ENCODE measurements at places on chromosomes 5 and 9.

DNA sequence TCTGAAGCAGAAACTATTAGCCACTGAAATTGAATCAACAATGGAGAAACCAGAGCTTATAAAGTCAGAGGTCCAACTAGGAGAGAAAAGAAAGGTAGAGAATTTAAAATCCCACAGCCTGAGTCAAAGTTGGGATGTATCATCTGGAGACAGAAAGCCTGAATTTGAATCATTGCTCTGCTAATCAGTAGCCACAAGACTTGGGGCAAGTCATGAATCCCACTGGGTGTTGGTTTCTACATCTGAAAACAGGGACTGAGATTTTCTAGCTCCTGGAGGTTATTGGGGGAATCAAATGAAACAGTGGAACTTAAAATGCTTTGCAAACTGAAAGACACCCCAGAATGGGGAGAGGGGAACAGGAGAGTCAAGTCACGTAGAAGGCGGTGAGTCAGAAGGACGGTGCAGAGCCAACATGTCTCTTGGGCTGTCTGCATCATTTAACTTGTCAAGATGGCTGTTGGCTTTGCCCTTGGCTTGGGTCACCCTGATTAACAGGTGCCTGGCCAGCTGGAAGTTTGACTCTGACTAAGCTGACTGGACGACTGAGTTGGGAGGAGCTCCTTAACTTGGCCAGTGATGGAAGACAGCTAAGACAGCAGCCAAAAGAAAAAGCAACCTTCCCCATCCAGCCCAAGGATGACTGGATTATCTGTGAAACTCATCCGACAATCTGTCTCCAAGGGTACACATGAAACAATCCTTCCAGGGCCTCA lies 60.6 kb upstream of the ADRA1B start:
- DNase-seq, result no peak

DNA sequence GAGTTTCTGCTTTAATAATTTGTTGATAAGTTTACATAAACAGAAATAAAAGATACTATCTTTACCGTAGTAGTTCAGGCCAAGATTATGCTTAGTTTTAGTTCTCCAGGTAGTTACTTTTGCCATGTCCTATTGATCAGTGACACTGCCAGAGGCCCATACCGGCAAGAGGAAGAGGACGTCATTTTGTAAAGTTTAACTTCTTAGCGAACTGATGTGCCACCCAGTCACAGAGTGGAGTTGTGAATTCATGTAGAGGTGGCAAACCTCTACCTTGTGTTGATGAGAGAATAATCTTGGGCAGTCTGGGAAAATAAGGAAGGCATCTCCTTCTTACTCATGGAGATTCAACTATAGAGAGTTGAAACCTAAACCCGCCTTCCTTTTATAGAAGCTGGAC lies 21.8 kb downstream of the RGMB start:
- DNase-seq, result no peak

DNA sequence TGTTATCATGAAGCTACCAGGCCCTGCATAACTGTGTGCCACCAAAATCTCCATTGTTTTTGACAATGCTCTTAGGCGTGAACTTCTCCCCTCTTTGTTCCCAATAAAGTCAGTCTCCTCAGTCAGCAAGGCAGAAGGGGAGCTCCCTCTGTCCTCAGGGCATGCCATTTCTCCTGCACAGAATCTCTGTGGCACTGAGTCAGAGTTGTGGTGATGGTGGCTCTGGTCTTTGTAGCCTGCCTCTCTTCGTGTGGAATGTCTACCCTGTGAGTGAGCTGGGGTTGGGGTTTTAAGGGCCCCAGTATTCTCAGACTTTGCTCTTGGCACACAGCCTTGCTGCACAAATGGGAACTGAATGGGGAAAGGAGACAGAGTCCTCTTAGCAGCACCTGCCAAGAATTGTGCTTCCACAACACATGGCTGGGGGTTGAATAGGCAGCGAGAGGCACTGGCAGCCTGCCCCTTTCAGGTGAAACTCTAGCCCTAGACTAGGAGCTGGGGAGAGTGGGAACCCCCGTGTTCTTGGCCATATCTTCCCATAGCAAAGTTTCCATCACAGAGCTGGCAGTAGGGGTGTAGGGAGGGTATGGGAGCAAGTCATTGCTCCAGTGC lies 146.6 kb downstream of the SH3GL2 start:
- DNase-seq, result no peak

GRCh38 chr9:121995997-121996396 lies 97.1 kb downstream of the TTLL11 start:
- DNase-seq, result no peak

DNA sequence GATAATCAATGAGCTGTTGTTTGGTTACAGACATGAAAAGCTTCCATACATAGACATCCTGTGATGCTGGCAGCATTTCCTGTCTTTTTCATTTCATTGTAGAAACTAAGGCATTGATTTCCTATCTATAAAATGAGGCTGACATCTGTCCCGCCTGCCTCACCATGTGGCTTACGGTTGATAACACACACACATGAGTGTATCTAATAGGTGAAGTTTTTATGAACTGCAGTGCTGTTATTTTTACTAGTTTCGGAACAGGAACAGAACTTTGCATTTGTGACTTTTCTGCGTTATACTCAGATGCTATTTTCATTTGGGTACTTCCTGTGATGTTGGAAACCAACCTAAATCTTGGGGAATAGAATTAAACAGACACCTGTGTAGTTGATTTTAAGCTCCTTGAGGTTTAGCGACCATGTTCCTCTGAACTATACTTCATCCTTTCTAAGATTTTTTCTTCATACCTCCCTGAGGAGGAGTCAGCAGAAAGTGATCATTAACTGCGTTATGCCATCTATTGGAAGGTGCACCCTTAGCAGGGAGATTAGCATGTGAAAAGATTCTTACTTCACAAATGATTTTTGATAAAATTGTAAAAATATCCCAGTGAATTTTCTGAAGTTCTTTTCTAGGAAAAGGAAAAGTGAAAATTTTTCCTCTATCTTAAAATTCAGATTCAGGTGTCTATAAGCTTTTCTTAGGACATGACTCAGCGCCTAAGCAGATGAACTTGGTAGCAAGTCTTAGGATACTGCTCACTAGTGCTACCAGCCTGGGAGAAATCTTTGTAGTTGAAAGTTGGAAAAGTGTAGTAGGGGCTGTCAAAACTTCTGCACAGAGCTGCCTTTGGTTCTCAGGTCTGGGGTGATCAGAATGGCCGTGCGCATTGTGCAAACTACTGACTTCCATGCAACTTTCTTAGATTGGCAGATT lies 134.5 kb downstream of the TRIO start:
- DNase-seq, result no peak

- no peak for DNase-seq
Measured at GRCh38 chr5:56142233-56142613, 90.9 kb downstream of the ANKRD55 start.

DNA sequence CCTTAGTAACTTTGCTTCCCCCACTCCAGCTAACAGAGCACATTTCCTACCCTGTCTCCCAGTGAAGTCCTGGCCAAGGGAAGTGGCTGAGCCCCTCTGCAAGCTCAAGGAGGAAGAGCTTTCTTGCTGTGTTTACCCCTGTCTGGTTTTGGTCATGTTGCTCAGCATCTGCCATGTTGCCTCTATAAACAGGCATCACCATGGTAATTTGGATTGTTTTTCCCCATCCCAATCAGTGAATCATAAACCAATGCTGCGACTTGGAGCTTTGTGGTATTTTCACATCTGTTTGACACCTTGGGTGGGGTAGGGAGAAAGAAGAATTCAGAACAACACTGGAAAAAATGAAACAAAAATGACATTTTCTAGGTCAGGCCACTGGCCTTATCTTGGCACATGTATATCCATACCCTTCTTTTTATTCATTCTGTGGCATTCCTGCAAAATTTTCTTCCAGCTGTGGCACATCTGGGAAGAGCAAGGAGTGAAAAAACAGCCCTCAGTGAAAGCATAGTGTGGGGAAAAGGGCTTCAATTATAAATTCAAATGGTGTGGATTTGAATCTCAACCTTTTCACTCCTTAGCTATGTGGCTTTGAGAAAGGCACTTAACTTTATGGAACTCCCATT lies 42.5 kb downstream of the SLIT3 start:
- DNase-seq, result no peak

- no peak for DNase-seq
Measured at GRCh38 chr5:59132131-59132530, 549.3 kb downstream of the RAB3C start.

GRCh38 chr9:93253633-93254032 lies 69.7 kb downstream of the WNK2 start:
- DNase-seq, result no peak

GRCh38 chr5:61019642-61020041 lies 74.6 kb downstream of the NDUFAF2 start:
- no peak for DNase-seq

- peak; percentile 48 for DNase-seq
Measured at GRCh38 chr9:93267091-93267541, 83.2 kb downstream of the WNK2 start.

DNA sequence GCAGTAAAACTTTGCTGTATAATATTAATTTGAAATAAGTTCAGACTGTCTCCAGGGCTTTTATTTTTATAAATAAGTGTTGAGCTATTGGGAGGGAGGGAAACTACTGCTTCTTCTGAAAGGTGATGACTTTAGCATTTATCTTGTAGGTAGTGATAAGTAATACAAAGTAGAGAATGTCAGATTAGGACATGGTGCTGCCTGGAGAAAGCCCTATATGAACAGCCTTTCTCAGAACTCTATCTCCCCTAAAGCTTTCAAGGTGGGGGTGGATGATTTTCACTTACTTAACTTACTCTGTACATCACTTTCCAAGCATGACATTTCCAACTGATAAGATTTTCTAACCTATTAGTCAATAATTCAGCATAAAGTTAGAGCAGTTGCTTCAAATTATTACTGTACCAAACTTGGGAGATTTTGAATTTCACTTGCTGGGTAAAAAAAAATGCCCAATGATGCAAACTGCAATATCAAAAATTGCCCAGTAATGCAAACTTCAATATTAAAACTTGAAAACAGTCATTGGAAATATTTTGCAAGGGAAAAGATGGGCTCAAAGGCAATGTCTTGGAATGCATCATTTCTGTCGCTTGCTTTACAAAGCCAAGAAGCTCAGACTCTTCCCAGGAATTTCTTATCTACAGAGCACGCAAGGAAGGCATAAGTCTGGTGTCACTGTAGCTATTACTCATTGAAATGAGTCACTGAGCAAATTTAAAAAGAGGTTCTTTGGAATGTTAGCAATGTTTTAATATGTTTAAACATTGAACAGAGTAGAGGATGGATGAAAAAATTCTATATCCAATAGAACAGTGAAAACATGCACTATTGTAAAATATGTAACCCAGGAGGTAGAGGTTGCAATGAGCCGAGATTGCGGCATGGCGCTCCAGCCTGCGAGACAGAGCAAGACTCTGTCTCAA lies 569.5 kb downstream of the PSAT1 start:
- no peak for DNase-seq

- DNase-seq, result no peak
Measured at GRCh38 chr5:154059039-154059430, 20.3 kb downstream of the MFAP3 start.

DNA sequence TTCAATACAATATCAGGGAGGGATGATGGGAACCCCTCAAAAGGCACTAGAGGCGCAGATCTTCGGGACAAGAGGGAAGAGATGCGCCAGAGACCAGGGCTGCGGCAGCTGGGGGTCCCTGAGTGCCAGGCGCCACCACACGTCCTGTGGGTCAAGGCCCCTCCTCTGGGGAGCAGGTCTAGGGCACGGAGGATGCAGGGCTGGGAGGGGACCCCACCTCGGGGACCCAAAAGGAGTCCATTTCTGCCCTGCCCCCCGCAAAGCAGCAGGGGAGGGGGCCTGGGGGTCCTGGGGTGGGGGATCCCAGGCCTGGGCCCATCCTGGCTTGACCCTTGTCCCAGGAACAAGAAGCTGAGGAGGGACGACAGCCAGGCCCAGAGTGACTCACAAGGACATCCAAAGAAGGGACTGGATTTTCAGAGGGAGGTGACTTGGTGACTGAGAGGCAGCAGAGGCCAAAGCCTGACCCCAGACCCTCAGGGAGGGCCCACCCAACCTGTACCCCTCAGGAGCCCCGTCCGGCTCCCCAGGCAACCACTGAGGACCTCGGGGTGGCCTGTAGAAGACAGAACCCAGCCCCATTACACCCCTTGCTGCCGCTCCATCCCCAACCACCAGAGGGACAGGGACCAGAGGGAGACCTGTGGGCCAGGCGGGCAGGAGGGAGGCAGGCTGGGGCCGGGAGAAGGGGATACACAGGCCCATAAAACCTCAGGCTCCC lies 54.2 kb downstream of the LRSAM1 start:
- DNase-seq, result peak; percentile 65

GRCh38 chr9:121782514-121783110 lies 131.2 kb downstream of the DAB2IP start:
- DNase-seq, result no peak

- DNase-seq, result no peak
Measured at GRCh38 chr5:88740604-88741185, 142.3 kb downstream of the MEF2C start.

GRCh38 chr5:82320966-82321365 lies 42.8 kb upstream of the RPS23 start:
- no peak for DNase-seq

GRCh38 chr9:115292584-115293279 lies 174.8 kb upstream of the TNC start:
- DNase-seq, result no peak

Measured in activated CD8-positive, alpha-beta memory T cell treated with anti-CD3 and anti-CD28 coated beads for 24 hours (primary cell).